ENCODE measurements at places on chromosomes 5 and 9.

DNA sequence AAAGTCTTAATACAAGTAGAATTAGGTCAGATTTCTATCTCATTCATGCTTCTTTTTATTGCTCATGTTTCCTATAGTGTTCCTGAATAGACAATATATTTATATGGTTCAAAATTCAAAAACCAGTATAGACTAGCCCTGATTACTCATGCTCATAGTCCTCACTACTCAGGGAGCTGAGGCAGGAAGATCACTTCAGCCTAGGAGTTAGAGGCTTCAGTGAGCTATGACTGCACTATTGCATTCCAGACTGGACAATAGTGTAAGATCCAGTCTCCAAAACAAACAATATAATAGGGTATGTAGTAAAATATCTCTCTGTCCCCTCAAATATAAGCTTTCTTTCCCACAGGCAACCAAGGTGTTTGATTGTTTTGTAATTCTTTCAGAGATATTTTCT, 2.4 kb downstream of the ANKRD31 start:
- no peak for DNase-seq

GRCh38 chr5:104998169-104998568, 1435.6 kb upstream of the NUDT12 start:
- DNase-seq, result no peak

- DNase-seq, result no peak
Measured at GRCh38 chr5:74314906-74315305, 325.6 kb downstream of the ENC1 start.

DNA sequence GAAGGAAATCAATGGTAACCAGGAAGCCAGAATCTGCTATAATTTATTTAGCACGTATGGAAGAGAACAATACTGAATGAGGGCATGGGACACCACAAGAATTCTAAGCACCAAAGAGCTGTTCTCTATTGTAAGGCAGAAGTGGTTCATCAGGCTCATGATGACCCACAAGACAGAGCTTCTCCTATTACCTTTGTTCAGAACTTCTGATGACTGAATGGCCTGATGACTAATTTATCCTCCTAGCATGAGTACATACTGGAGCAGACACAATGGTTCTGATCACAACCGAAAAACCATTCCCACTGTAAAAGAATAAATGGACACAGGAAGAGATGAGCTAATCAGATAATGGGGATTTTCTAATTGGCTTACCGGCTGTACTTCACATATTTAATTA, 329.8 kb upstream of the PDE4D start:
- peak; percentile 57 for DNase-seq

- DNase-seq, result peak; percentile 86
Measured at GRCh38 chr9:13467157-13467556, 187.7 kb upstream of the MPDZ start.

DNA sequence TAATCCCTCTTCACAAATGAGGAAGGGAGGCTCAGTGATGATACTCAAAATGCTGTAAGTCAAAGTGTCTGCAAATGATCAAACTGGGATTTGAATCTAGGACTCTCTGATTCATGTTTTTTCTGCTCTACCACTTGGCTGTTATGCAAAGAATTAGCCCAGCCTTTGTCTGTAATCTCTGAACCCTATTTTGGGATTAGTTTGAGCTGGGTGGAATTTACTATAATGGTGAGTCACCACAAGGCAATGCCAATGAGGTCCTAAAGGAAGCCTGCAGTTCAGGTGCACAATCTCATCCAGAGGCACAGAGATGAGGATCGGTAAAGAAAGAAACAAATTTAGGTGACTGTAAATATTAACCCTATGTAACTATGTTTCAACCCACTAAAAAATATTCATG, 29.2 kb downstream of the RFK start:
- peak; percentile 77 for DNase-seq

DNA sequence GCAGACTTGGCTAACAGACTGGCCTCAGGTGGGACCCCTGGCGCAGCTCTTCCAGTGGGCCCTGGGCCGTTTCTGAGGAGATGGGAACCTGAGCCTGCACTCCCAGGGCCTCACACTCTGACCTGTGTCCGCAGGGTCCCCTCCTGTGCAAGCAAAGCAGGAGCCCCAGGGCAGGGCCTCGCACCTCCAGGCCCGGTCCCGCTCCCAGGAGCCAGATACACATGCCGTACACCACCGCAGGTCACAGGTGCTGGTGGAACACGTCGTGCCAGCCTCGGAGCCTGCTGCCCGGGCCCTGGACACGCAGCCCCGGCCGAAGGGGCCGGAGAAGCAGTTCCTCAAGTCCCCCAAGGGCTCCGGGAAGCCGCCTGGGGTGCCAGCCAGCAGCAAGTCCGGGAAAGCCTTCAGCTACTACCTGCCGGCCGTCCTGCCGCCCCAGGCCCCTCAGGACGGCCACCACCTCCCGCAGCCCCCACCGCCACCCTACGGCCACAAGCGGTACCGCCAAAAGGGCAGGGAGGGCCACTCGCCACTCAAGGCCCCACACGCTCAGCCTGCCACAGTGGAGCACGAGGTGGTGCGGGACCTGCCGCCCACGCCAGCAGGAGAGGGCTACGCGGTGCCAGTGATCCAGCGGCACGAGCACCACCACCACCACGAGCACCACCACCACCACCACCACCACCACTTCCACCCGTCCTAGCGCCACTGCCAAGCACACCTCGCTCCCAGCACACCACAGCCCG, 29.2 kb downstream of the NKD2 start:
- DNase-seq, result no peak

GRCh38 chr9:101162231-101162630, 133.7 kb downstream of the PLPPR1 start:
- no peak for DNase-seq

Measured in NCI-H82 (cell line).